ENCODE measurements at places on chromosomes 16 and 17.

DNA sequence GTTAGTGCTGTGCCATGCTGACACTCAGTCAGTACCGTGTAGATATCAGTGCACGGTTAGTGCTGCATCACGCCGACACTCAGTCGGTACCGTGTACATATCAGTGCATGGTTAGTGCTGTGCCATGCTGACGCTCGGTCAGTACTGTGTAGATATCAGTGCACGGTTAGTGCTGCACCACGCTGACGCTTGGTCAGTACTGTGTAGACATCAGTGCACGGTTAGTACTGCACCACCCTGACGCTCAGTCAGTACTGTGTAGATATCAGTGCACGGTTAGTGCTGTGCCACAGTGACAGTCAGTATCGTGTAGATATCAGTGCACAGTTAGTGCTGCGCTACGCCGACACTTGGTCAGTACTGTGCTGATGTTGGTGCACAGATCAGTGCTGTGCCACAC lies 102.8 kb upstream of the ZNF469 start:
- DNase-seq = no peak

- DNase-seq = no peak
These were observed 1.9 kb downstream of the ACSM3 start for GRCh38 chr16:20765732-20766131.

- no peak for DNase-seq
These were observed 50.4 kb downstream of the SLFN5 start for GRCh38 chr17:35293151-35293847.

DNA sequence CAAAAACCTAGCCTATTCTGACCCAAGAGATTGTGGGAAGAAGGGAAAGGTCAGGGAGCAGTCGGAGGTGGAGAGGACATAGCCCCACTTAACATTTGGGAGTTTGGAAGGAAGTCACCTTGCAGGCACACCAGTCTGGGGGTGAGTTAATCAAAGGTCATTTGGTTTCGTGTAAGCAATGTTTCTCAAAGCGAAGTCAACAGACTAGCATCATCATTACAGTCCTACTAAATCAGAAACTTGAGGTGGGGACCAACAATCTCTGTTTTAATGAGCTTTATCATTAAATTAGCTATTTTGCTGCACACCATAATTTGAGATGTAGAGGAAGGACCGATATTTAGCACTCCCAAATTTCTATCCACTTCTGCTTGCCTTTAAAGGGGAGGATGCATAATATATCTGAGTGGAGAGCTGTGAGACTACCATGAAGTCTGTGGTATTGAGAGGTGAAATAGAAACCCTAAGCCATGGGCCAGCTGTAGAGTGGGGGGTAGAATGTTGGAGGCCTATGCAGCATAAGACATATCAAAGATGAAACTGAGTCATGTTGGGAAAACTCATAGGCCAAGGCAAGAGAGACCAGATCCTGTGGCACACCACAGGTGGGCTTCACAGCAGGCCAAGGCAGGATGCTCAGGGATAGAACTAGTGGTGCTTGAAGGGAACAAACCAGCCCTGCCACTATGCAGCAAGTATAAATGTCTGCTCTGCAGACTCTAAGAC lies 141.7 kb upstream of the ANKFN1 start:
- no peak for DNase-seq

DNA sequence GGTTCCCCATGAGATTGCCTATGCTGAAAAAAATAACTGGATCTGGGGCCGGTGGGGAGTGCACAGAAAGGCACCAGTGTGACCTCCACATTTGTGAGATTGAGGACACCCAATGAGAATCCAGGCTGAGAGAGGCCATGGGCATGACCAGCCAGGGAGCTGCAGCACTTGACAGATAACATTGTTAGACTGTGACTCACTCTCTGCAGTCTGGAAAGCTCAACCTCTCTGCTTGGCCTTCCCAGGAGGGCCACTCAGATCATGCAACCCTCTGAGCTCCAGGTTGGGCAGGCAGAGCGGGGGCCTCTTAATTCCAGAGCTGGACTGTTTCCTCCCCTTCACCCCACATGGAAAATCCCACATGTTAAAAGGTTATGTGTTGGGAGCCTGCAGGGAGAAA lies 30.1 kb downstream of the FZD2 start:
- DNase-seq = no peak

DNA sequence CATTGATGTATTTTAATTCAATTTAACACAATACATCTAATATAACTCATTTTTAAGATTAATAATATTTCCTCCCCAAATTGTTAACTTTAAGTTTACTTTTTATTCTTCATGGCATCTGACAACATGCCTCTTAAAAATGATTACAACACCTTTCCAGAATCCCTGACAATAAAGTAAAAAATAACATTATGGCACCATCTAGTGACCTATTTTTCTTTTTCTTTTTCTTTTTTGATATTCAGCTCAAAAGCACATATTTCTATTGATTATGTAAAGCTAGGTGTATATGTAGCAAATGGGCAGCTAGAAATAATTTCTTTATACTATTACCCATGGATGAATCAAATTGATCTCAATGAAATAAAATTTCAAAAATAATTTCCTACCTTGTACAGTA lies 834.3 kb upstream of the CDH8 start:
- DNase-seq = no peak

DNA sequence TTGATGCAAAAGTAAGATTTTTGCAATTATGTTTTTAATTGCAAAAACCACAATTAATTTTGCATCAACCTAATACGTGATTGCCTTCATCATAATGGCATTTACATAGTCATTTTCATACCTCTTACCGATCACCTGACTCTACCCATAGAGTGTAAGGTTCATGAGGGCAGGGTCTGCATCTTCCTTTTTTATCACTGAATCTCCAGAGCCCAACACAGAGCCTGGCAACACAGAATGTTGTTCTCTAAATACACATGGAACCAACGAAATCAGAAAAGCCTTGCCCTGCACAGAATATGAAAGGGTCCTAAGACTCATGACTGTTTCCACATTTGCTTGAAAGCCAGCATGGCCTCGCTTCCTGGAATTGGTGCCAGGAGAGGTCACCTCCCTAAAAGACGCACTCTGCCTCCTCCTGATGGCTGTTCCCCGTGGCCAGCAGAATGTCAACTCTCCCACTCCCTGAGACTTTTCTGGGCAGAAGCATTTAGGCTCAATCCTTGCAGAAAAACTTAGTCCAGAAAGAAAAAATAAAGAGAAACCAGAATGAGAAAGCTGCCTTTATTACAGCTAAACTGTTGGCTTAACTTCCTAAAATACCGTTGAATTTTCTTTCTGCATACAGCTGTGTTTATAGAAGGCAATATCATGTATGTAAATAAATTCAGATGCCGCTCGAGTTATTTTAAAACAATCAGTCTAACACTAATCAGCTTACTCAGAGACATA lies 327.8 kb upstream of the MAF start:
- no peak for DNase-seq

GRCh38 chr16:86349338-86349900 lies 160.9 kb upstream of the FOXF1 start:
- no peak for DNase-seq

GRCh38 chr17:62891659-62892058 lies 74.4 kb upstream of the TANC2 start:
- DNase-seq = no peak

GRCh38 chr16:49944221-49944620 lies 80.8 kb upstream of the CNEP1R1 start:
- DNase-seq = no peak

GRCh38 chr17:76686538-76687297 lies 24.0 kb downstream of the MXRA7 start:
- no peak for DNase-seq

- no peak for DNase-seq
These were observed 75.7 kb downstream of the NXN start for GRCh38 chr17:903691-904481.

GRCh38 chr16:3019594-3020246 lies 448 bp upstream of the TNFRSF12A start:
- DNase-seq = no peak

DNA sequence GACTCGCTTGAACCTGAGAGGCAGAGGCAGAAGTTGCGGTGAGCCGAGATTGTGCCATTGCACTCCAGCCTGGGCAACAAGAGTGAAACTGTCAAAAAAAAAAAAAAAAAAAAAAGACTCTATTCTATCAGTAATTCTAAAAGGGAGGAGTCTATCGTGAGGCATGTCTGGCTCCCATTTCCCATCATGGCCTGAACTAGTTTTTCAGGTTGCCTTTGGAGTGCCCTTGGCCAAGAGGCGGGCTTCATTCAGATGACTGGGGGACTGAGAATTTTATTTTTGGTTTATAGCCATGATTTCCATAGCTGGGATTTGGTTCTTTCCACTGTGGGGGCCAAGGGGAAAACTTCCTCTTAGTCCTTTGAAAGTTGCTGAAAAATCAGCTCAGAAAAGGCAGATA lies 3.5 kb upstream of the SNX29 start:
- no peak for DNase-seq
